ENCODE measurements at places on chromosomes 5 and 9.

DNA sequence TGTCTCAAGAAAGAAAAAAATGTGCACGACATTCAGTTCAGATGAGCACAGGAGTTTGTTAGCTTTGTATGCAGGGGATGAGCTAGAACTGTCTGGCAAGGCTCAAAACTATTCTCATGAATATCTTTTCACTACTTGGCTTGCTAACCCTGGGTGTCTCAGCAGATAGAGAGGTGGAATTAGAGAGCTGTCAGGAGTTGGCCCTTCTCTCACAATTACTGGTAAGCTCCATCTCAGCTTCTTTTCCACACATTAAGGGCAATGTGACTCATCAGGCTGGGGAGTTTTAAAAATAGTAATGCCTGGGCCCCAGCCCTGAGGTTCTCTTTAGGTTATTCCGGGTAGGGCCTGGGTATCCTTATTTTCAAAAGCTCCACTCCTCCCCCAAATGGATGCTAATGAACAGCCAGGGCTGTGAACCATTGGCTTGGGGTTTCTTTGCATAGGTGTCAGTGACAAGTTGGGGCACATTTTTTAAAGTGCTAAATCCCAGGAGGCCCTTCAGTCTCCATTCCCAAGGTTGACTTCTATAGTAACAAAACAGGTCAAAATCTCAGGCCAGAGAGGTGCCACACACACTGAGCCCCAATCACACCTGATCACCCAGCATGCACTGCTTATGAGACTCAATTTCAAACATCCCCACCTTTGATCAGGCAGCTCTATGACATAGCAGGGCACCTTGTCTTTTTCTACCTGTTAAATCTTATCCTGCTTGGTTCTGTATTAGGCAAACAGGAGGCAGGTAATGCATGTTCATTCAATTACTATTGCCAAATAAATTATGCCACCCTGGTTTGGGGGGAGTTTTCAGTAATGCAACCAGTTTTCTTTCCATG lies 239.7 kb upstream of the DAP start:
- DNase-seq: no peak

- DNase-seq: no peak
These were observed 75.4 kb upstream of the LPAR1 start for GRCh38 chr9:111113712-111114111.

- DNase-seq: no peak
These were observed 234.9 kb downstream of the SPATA31D1 start for GRCh38 chr9:82223442-82223841.

DNA sequence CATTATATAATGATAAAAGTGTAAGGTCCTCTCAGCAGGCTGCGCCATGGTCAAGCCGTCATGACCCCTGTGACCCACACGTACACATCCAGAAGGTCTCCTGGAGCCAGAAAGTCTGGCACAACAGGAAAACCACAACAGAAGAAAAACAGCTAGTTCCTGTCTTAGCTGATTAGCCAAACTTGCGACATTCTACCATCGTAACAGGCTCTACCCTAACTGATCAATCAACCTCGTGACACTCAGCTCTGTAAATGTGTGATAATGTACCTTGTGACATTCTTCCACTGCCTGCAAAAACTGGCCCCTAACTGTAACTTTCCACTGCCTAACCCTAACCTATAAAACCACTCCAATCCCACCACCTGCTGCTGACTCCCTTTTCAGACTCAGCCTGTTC lies 316.4 kb upstream of the TUSC1 start:
- no peak for DNase-seq

GRCh38 chr5:56950626-56951125 lies 1.2 kb downstream of the MIER3 start:
- no peak for DNase-seq

- no peak for DNase-seq
These were observed 79.5 kb downstream of the PRRT1B start for GRCh38 chr9:131624636-131625507.

- DNase-seq: no peak
These were observed 108.1 kb upstream of the SPRY4 start for GRCh38 chr5:142432961-142433360.
